ENCODE measurements at places on chromosomes 16 and 17. TPM values are rescaled to one million over a fixed set of nuclear protein-coding genes. Genes with fewer than 3 reads are reported as not detected.

C16orf89 gene
- 4.1 TPM for total RNA-seq

PLXDC1 gene
- 0.18 TPM for total RNA-seq

JUP gene
- total RNA-seq: 58.4 TPM

PERCC1 gene
- total RNA-seq: not detected

DPEP3 gene
- total RNA-seq: 0.03 TPM

TLE7 gene
- not detected for total RNA-seq

HES7 gene
- total RNA-seq: 1.3 TPM

HSD17B2 gene
- 0.04 TPM for total RNA-seq

FAM234A gene
- total RNA-seq: 106 TPM

GPRC5C gene
- total RNA-seq: 48.8 TPM

- DNase-seq: peak; percentile 52
Observed at GRCh38 chr16:4244254-4245076, 2.6 kb upstream of the SRL start.

GRCh38 chr17:7440113-7440833 lies 961 bp downstream of the FGF11 start:
- DNase-seq: peak; percentile 91

GRCh38 chr16:89615596-89616090 lies 2.2 kb downstream of the DPEP1 start:
- DNase-seq: peak; percentile 96

GRCh38 chr17:49707246-49707607 lies 537 bp downstream of the SLC35B1 start:
- DNase-seq: peak; percentile 56

- DNase-seq: no peak
Observed at GRCh38 chr16:21647562-21648164, 4.7 kb downstream of the IGSF6 start.

- no peak for DNase-seq
Observed at GRCh38 chr17:60968266-60968665, 290.6 kb downstream of the BCAS3 start.

GRCh38 chr16:30866031-30866430 lies 27.8 kb downstream of the BCL7C start:
- DNase-seq: no peak

DNA sequence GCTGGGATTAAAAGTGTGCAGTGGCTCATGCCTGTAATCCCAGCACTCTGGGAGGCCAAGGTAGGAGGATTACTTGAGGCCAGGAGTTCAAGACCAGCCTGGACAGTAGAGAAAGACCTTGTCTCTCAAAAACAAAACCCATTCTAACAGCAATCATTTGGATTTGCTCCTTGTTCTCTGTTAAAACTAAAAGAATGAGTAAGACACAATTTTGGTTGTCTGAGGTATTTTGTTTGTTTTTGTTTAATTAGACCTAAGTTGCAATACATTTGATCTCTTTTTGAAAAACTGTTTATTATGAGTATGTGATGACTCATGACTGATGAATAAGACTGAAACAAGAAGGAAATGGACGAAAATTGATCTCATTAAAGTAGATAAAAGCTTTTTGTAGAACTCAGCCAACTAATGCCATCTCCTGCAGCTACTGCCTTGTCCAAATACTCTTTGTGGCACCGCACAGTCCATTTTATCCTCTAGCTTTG lies 29.0 kb downstream of the GLG1 start:
- no peak for DNase-seq

- DNase-seq: no peak
Observed at GRCh38 chr16:58563235-58563634, 47.9 kb downstream of the SETD6 start.
